Activated CD4-positive, alpha-beta T cell treated with anti-CD3 and anti-CD28 coated beads, Interleukin-2, Interleukin-6, amounts not matched to agents 100 ng/mL and 50 ng/mL, durations not matched to agents 16 hours and 8 hours (primary cell): ENCODE measurements at places on chromosomes 12 and 14.

DNA sequence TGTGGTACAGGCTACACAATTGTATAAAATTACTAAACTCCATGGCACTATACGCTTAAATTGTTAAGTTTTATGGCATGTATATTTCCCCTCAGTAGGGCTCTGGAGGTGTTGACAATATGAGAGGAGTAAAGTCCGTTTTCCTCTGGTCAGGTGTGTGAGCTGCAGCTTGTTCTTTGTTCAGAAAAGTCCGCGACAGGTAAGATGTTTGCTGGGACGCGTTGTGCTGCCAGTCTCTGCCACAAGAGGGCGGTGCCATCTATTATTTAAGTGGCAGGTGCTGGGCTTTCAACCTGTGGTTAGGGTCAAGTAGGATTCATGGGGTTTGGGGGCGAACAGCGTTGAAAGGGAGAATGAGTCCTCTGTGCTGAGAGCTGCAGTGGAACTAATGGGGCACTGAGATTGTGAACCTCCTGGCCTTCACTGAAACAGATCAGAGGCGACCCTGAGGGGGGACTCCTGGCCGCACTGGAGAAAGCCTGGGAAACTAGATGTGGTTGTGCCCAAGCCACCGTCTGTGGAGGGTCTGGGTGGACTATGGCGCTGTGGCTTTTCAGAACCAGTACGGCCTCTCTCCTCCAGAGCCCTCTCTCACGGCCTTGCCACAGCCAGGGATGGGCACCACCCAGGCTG lies 179.0 kb downstream of the SLC15A4 start:
- DNase-seq = peak; percentile 24

DNA sequence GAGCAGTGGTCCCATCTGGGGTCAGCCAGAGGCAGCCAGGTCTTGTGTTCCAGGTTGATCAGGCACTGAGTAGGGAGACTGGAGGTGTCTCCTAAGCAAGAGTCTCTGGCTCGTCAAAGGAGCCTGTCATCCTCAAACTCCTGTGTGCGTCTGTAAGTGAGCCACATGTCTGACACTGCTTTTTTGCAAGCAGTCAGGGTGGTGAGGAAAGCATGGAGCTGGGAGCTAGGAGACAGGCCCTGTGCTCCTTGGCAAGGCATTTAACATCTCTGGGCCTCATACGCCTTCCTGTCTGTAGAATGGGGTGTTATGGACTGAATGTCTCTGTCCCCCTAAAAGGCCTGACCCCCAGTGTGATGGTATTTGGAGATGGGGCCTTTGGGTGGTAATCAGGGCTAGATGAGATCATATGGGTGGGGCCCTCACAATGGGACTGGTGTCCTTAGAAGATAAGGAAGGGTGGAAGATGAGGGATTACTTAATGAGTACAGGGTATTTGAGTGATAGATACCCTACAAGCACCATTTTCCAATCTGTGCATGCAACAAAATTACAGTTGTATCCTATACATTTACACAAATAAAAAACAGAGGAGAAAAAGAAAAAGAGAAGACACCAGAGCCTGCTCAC lies 53.0 kb downstream of the ARL6IP4 start:
- DNase-seq = no peak

GRCh38 chr12:69389831-69390230 lies 30.3 kb downstream of the YEATS4 start:
- DNase-seq = no peak

DNA sequence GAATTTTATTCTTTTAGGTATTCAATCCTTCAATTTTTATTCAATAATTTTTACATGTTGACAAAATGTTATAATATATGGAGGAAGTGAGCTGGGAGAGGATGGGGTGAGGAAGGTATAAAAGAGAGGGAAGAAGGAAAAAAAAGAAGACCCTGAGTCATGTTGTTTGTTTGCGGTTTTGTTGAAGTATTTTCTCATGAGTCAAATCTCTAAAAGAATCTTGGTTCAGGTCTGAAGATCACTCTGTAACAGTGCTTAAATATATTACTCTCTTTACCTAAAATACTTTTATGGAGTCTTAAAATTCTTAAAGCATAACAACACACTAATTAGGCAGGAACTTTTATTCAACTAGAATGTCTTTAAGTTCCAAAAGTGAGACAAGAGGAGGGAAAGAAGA lies 489.6 kb upstream of the GARIN6 start:
- DNase-seq = no peak

DNA sequence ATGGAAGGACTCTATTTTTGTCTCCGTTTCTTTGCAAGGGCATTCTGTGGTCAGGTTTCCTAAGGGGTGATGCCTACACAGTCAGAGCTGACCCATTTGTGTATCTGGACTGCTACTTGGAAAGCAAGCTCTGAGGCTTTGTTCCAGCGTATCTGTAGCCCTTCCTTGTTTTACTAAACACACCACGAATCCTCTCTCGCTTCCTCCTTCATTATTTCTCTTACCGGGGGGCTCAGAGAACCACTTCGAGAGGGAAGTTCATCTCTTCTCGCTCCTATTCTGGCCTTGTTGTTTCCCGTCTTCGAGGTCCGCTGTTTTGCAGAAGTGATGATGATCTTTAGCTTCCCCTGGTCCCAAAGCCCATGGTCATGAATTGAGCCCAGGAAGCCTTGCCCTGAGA lies 164.7 kb downstream of the SSPN start:
- no peak for DNase-seq

- no peak for DNase-seq
Observed at GRCh38 chr14:36485773-36486172, 34.3 kb downstream of the NKX2-1 start.

DNA sequence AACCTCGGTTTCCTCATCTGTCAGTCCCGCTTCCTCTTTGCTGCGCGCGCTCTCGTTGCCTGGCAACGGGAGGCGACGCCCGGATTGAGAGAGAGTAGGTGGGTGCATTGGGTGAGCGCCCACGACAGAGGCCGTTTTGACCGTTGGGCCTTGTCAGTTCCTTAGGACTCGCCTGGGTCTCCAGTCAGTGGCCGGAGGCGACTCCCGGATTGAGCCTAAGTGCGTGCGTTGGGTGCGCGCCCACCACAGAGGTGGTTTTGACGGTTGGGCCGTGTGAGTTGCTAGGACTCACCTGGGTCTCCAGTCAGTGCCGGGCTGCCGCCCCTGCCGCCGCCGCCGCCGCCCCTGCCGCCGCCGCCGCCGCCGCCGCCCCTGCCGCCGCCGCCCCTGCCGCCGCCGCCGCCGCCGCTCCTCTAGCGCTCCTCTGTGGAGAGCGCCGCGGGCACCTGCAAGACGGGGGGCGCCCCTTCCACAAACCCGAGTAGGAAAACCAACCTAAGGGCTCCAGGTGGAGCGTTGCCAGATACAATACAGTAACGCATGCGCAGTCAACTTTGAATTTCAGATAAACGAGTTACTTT lies 37.2 kb downstream of the APOBEC1 start:
- no peak for DNase-seq

- peak; percentile 19 for DNase-seq
Observed at GRCh38 chr12:953776-954175, 4.3 kb upstream of the RAD52 start.

GRCh38 chr12:118344829-118345228 lies 27.9 kb downstream of the TAOK3 start:
- DNase-seq = no peak

DNA sequence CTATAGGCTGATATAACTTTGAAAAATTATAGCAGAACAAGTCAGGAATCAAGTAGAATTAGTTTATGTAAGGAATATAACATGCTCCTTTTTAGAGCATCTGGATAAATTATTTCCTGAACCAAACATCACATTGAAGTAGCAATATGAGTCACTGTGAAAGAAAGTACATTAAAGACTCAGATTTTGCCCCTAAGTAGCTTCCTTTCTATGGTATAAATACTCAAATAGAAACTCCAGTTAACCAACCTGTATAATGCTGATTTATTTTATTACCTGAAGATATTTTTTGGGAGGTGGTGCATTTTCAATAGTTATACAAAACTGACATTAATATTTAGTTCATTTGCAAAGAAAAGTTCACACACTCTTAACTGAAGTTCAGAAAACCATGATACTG lies 312.1 kb downstream of the ITPR2 start:
- peak; percentile 44 for DNase-seq

DNA sequence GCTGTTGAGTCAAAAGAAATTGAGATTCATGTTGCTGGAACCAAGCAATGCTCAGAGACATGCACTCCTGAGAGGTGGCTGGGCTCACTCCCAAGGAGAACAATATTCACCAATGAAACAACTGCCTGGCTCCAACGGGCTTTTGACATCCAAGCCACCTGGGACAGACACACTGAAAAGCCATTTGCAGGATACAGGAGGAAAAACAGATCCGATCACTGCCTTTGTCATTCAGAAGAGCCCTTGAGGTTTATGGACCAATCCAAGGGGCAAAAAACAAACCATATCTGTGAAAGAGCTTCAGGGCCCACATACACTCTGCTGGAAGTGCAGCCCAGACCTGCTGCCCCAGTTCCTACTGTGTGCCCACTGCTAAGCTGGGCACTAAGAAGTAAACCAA lies 277.5 kb downstream of the NUAK1 start:
- no peak for DNase-seq

DNA sequence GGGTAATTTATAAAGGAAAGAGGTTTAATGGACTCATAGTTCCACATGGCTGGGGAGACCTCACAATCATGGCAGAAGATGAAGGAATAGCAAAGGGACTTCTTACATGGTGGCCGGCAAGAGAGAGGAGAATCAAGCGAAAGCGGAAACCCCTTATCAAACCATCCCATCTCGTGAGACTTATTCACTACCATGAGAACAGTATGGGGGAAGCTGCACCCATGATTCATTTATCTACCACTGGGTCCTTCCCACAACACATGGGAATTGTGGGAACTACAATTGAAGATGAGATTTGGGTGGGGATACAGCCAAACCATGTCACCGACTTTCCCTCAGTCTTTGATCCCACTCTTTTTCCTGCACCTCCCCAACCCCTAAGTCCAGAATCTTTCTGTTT lies 12.6 kb upstream of the CTDSP2 start:
- no peak for DNase-seq

- DNase-seq = no peak
Observed at GRCh38 chr12:62738616-62739015, 196.3 kb downstream of the PPM1H start.

- DNase-seq = no peak
Observed at GRCh38 chr12:22051114-22051698, 5.2 kb downstream of the CMAS start.

- DNase-seq = peak; percentile 5
Observed at GRCh38 chr12:119423285-119423684, 88.8 kb downstream of the CCDC60 start.

GRCh38 chr12:106265116-106265515 lies 17.3 kb upstream of the CKAP4 start:
- DNase-seq = no peak

DNA sequence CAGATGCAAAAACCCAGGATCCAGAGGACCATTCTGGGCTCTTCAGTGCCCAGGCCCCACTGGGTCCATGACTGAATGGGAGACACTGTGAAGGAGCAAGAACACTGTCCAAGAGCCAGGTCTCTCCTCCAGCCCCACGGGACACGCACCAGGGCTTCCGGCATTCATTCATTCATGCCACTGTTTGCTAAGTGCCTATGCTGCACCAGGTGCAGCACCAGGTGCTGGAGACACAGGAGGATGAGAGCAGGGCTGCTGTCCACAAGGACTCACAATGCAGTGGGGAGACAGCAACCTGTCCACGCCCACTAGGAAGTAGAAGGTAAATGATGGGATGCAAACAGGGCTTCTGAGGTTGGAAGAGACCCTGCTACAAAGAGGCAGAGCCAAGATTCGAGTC lies 20.4 kb downstream of the CLMN start:
- no peak for DNase-seq

DNA sequence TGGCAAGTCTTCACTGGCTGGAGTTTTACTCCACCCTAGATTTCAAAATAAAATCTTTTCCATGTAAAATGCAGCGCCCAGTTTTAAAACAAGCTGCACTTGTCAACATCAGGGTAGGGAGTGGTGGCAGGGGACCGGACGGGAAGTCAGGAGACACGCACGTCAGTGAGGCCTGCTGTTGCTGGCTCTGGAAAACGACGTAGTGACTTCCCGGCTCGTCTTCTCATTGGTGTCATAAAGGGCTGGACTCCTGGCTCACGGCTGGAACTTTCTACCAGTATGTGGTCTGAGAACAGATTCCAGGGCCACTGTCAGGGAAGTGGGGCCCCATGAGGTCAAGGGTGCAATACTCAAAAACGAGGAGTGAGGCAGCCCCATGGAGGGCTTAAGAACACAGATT lies 64.2 kb upstream of the FOXN3 start:
- DNase-seq = no peak

DNA sequence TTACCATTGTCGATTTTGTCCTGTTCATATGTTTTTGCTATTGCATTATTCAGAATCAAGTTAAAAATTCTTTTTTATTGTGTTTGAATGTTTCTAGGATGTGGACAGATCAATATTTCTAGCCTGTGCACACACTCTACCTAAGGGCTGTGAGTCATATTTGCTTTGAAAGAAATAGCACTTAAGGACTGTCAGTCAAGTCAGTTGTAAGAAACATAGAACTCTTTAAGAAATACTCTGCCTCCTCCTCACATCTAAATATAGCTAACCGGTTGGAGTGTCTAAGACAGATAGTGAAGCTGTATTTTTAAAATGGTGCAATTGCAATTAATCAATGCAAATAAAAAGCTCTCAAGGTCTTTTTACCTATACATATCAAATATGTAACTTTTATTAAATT lies 17.9 kb upstream of the MGST1 start:
- no peak for DNase-seq

GRCh38 chr12:85016413-85016812 lies 19.7 kb downstream of the TSPAN19 start:
- no peak for DNase-seq

- DNase-seq = no peak
Observed at GRCh38 chr14:102777711-102778337, 575 bp downstream of the TRAF3 start.

DNA sequence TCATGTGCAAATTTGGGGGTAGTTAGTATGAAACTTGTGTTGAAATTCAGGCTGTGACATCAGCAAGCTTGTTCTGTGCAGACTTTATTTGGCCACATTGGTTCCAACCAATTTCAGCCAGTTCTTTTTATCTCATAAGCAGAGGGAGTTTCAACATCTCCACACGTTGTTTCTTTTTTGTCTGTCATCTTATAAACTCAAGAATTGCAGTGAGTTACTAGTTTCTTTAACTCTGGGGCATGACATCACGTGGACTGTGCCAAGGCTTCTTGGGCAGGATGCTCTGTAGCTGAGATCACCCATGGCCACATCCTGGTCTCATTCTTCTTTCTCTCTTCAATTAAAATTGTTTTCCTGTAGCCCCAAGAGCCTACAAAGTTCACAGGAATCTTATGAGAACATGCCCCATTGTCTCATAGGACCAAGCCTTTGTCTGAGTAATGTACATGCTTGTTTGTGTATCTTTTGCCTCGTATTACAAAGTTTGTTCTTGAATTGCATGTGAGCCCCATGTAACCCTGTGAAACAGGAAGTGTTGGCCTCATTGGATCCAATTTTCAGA lies 982.0 kb upstream of the TMEM132C start:
- DNase-seq = peak; percentile 12

DNA sequence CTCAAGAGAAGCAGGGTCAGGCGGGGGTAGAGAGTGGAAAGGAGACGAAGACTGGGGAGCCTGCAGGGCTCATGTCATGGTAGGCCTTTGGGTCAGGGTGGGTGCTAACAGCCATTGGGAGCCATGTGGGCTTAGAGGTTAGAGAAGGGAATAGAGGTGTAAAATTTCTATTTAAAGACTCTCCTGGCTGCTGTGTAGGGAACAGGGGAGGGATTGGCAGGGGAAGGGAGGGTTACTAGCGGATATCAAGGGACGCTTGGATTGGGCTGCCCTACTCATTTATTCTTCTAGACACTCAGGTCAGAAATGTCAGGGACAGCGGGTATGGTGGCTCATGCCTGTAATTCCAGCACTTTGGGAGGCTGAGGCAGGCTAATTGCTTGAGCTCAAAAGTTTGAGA lies 18.2 kb downstream of the WSCD2 start:
- no peak for DNase-seq
